ENCODE measurements at places on chromosomes 4 and X.

DNA sequence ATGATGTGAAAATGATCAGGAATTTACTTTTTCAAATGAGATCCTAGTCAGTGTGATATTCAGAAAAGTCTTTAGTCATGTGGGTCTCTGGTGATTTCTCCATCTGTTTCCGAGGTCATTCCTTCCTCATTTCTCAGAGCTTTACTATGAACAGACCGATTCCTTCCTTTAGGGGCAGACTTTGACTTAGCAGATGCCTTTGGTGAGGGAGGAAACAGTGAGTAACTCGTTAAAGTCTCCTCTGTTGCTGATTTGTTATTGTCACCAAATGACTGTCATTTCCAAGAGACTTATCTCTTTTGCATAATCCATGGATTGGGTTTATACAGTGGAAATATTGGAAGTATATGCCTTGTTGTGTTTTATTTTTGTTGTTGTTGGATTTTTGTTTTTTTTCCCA, 76.2 kb upstream of the CD99 start:
- DNase-seq: peak; percentile 83

- DNase-seq: no peak
Observed at GRCh38 chr4:8252301-8253173, 17.0 kb upstream of the HTRA3 start.

- peak; percentile 5 for DNase-seq
Observed at GRCh38 chrX:38126179-38126578, 94.5 kb downstream of the SRPX start.

GRCh38 chr4:163447481-163447880, 26.1 kb downstream of the TKTL2 start:
- no peak for DNase-seq

GRCh38 chr4:161444626-161445025, 719.2 kb downstream of the FSTL5 start:
- DNase-seq: peak; percentile 73

- no peak for DNase-seq
Observed at GRCh38 chr4:147749811-147750321, 18.0 kb downstream of the ARHGAP10 start.

- DNase-seq: no peak
Observed at GRCh38 chrX:94850811-94851210, 1176.8 kb downstream of the FAM133A start.

DNA sequence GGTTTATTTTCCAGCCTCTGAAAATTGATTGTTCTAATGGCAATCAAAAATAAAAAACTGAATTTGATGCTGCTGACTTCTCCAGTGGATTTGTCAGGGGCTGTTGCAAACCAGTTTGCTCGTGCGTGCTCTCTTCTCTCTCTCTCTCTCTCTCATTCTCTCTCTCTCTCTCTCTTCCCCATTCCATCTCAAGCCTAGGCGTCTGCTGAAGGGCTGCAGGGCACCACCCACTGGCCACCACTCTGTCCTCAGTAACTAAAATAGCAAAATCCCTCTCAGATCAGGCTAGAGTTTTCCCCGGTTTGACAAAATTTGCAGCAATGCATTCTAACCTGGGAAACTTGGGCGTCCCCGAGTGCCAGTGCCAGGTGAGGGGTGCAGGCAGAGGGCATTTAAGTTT, 19.4 kb downstream of the NKX6-1 start:
- no peak for DNase-seq

GRCh38 chrX:18119856-18120255, 100.8 kb downstream of the BEND2 start:
- no peak for DNase-seq

DNA sequence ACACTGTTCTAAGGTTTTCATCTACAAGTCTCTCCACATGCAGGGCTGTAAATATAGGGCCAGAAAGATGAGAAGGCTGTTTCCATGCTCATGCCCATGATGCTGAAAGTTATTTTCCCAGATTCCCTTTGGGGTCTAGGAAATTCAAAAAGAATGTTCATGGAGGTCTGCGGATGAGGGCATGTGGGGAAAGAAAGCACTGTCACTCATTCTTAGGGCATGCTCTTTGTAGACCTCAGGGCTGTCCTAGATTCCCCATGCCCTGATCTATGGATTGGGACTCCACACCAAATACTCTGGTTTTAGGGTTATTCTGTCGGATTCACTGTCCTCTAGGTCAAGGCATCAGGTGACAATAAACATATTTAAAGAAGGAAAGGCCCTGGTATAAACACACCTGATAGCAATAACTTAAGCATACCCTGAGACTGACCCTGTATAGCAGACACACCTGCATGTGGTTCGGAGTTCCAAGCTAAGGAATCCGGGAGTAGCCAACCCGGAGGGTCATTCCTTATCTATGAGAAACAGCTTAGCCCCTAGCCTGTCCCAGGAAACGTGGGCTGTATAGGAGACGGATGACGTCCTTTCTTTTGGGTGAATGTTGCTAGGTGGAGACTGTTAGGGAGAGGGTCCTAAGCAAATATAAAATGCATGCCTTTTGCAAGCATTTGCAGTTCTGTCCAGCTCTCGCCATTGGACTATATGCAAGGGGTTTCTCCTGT, 37.6 kb downstream of the LNX1 start:
- DNase-seq: no peak

GRCh38 chr4:182832352-182833120, 84.7 kb downstream of the DCTD start:
- no peak for DNase-seq

GRCh38 chr4:105140684-105141490, 5.8 kb upstream of the TET2 start:
- DNase-seq: no peak

- DNase-seq: no peak
Observed at GRCh38 chr4:185638548-185639301, 103.4 kb upstream of the PDLIM3 start.

DNA sequence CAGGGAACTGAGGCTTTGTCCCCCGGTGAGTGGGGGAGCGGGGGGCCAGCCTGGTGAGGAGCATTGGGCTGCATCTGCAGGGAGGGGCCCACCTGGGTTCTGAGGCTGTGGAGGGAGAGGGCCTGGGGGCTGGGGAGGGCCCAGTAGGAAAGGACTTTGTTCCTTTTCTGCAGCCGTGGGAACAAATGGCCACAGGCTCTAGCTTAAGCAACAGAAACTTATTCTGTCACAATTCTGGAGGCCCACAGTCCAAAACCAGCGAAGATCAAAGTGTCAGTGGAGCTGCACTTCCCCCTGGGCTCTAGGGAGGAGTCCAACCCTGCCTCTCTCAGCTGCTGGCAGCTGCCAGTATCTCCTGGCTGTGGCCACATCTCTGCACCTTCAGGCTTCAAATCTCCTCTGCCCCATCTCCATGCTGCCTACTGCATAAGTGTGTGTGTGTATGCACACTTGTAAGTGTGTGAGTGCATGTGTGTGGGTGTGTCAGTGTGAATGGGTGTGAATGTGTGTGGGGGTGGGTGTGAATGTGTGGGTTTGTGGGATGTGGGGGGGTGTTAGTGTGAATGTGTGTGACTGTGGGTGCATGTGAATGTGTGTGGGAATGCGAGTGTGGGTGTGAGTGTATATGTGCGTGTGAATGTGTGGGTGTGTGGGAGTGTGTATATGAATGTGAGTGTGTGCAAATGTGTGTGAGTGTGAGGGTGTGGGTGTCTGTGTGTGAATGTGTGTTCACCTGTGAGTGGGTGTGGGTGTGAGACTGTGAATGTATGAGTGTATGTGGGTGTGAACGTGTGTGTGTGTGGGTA, 204.5 kb upstream of the PSAPL1 start:
- DNase-seq: no peak

GRCh38 chr4:37762991-37763368, 63.5 kb upstream of the PGM2 start:
- no peak for DNase-seq

DNA sequence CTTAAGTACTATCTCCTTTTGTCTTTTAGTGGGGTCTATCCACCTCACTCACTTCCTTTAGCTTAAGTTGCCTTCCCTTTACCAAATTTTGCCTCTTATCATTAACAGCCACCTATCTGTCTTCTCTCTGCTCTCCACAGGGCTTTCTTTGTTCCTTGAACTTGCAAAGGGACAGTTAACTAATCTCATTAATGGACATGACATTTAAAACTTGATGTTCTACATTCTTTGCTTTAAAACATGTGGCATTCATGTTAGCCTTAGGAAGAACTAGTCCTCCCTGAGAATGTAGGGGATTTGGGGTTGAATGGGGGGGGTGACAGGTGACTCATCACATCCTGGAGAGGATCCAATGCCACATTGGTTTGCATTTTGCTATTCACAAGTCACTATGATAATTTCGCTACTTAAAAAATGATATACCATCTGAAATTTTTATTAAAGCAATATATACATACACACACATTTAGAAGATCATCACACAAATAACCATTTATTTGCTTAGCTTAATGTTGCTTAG, 41.0 kb upstream of the DMD start:
- DNase-seq: peak; percentile 0
